ENCODE measurements at places on chromosomes 4 and X. TPM values are rescaled to one million over a fixed set of nuclear protein-coding genes. Genes with fewer than 3 reads are reported as not detected.
A peak's percentile ranks its signal among the peaks of the same experiment; 100 is the strongest.

DNA sequence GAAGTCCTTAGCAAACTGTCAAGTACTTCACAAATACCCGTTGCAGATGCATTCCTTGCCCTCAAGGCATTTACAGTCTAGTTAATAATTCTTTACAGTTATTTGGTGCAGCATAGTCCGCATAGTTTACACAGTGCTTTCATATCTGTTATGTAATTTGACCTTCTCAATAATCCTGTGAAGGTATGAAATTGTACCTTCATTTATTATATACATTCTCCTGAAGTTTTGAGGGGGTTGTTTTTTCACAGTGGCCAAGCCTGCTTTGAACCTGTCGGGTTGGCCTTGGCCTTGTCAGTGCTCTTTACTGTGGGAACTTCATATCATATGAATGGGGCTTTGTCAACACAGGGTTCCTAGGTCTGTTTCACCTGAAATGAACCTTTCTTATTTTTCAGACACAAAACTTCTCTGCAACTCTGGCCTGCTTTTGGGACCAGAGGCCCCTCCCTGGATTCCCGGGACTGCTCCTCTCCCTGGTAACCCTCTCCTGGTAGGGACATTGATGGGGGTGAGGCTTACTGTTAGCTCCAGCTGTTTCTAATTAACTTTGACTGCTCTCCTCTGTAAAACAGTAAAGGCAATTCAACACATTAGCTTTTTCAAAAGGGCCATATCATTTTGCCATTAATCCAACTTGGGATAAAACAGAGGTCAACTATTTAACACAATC, 9.1 kb downstream of the IGFBP7 start:
- DNase-seq, result no peak

GRCh38 chrX:24999511-24999910, 16.3 kb downstream of the ARX start:
- no peak for DNase-seq

- DNase-seq, result no peak
These were observed 10.9 kb downstream of the SAP30 start for GRCh38 chr4:173381610-173382009.

DNA sequence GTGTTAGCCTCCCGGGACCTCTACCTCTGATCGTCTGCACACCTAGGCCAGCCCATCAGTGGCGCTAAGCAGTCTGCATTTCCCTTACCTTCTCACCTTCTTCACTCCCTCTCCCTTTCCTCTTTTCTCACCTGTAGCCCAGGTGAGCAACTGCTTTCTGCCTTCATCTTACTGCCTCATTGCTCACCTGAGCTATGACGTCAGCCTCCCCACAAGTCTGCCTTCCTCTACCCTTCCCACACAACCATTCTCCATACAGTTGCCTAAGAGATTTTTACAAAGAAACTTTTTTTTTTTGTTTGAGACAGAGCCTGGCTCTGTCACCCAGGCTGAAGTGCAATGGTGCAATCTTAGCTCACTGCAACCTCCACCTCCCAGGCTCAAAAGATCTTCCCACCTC, 136.3 kb downstream of the BCOR start:
- DNase-seq, result no peak

GRCh38 chrX:49000636-49001035, 1.4 kb downstream of the GRIPAP1 start:
- no peak for DNase-seq

- DNase-seq, result no peak
These were observed 10.2 kb upstream of the CXCL13 start for GRCh38 chr4:77595364-77595973.

GRCh38 chr4:34293459-34293858, 1950.9 kb downstream of the ARAP2 start:
- no peak for DNase-seq

DNA sequence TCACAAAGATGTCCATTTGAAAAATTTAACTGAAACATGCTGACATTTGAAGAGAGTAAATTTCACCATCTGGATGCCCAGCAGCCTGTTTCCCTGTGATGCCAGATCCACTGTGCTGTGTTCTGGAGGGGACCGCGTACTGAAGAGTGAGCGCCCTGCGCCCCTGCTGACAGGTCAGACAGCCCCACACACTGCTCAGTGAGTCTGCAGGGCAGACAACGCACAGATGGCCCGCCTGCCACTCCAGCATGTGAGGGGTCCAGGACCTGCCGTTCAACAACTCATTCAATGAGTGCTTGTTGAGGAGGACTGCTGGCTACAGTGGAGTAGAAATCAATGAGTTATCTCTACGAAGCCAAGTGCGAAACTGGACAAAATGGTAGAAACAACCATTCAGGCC, 49.2 kb downstream of the FGFRL1 start:
- DNase-seq, result no peak

DNA sequence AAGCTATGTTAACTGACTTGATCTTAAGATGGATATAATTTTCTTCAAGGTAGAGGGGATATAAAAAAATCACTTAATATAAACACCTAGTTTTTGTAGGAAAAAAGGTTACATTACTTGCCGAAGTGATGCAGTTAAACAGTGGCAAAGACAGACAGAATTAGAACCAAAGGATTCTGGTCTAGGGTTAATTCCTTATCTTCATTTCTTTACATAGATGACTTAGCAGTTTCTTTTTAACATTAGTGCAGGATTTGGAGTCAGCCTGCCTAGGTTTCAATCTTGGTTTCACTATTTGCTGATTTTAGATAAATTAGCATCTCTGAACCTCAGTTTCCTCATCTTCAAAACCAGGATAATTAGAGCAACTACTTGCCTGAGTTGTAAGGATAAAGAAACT, 14.3 kb downstream of the ZAR1 start:
- no peak for DNase-seq

DNA sequence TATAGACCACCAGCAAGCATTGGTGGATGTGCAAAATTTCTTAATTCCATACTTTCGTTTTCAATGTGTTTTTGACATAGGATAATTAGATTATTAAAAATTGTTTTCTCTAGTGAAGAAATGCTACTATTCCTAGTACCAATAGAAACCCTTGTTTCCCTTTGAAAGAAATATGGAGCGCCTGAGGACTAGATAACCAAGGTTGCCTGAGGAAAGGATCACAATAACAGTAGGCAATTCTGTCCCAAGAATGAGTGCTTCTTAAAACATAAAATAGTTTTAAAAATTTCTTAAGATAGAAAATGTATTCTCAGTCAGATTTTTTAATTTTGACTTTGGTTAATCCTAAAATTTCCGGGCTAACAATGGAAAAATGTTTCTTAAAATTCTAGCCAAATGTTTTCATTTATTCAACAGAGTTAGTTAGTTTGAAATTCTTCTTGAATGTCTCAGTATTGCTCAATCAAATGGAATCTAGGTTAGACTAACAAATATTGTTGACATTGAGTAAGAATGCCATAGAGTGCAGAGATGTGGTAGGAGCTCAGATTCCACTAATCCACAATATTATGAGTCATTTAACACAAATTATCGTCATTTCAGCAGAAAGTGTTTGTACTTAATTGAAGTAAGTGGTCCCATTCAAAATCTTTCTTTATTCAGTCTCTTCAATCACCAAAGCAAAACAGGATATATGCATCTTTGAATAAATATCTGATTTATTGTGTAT, 666.0 kb downstream of the GRID2 start:
- DNase-seq, result no peak

GRCh38 chrX:78548012-78548411, 111.1 kb downstream of the RTL3 start:
- no peak for DNase-seq

- DNase-seq, result no peak
These were observed 8.6 kb downstream of the BLOC1S4 start for GRCh38 chr4:6724421-6725111.

DNA sequence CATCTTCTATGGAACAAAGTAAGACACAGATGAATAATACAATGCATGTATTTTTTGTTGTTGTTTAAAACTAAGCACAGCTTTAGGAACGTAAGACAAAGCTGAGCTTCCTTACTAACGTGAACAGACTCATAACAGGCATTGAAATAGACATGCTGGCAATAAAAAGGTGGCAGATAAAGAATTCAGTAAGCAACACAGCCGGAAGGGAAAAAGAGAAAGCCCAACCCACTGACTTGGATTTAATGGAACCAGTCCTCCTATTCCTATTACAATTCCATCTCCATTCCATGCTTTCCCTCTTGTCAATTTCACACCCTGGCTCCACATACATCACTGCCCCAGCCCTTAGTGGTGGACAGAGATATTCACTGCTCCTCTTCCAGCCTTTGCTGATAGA, 182.1 kb downstream of the NSUN7 start:
- DNase-seq, result no peak

DNA sequence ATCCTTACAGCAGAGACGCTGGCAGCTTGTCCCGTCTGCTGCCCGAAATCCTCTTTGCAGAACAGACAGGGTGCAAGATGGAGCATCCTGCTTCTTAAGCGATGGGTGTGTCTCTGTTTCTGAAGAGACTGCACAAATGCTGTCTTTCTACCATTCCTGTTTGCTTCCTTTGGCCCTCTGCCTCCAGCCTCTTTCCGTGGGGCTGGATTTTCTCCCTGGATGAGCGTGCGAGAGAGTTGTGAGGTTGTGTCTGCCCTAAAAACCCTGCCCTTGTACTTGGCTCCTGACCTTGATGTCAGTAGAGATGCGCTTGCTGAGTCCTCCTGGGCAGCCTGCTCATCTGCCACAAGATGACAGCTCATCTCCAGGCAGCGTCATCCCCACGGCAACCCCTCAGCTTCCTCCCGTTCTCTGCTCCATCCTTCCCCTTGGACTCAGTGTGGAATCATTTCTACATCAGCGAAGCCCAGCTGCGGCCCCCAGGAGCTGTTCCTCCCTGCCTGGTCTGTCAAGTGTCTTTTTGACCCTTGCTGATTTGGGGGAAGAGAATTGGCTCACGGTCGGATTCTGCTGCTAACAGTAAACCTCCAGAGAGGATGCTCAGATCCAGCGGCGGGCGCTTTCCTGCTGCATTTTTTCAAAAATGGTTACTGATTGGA, 246.2 kb downstream of the ASMT start:
- no peak for DNase-seq

DNA sequence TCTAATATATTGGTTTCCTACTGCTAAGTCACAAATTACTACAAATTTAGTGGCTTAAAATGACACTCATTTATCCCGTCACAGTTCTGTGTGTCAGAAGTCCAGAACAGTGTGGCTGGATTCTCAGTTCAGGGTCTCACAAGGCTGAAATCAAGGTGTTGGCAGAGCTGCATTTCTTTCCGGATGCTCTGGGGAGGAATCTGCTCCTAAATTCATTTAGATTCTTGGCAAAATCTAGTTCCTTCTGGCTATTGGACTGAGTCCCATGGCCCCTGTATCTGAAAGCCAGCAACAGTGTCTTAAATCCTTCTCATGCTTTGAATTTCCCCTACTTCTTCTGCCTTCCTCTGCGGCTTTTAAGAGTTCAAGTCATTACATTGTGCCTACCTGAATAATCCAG, 103.1 kb upstream of the BMP3 start:
- no peak for DNase-seq

DNA sequence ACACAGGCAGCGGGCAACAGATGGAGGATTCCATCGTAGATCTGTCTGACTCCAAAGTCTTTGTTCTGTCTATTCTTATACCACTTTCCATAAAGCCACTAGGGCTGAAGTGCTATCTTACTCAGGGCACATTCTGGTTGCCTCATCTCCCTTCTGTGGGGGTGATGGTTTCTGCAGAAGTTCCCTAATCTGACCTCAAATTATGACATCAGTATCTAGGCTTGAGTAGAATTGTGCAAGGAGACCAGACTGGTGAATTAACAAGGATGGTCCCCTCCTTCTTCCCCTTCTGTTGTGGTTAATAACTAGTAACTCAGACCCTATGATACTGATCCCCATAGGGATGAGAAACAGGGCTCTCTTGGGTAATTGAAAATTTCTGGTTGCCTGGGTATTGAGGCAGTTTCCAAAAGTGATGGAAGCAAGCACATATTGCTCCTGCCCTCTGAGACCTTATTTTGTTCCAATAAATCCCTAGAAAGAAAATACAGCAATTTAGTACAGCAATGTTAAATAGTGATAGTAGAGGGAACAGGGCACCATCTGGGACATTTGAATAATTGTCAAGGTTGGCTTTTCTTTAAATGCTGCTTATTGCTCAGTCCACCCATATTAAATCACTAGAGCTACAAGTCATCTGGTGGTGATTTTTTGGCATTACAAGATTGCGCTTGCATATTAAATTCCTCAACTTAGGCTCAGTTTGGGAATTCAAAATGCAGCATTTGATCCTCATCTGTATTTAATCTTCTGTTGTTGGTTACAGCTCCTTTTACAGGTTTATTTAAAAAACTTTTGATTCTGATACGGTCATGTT, 57.3 kb upstream of the AP1S2 start:
- peak; percentile 68 for DNase-seq

TMPRSS11D gene
- total RNA-seq, result not detected

DRD5 gene
- total RNA-seq, result not detected

HHIP gene
- total RNA-seq, result 0.27 TPM

PIGA gene
- total RNA-seq, result 15.6 TPM

SSX4B gene
- not detected for total RNA-seq

RHOXF1 gene
- not detected for total RNA-seq

HMX1 gene
- not detected for total RNA-seq

MTTP gene
- total RNA-seq, result under 0.01 TPM

Data from hematopoietic multipotent progenitor cell (in vitro differentiated cells).